ACHN (cell line): ENCODE measurements at places on chromosomes 3 and 15.

DNA sequence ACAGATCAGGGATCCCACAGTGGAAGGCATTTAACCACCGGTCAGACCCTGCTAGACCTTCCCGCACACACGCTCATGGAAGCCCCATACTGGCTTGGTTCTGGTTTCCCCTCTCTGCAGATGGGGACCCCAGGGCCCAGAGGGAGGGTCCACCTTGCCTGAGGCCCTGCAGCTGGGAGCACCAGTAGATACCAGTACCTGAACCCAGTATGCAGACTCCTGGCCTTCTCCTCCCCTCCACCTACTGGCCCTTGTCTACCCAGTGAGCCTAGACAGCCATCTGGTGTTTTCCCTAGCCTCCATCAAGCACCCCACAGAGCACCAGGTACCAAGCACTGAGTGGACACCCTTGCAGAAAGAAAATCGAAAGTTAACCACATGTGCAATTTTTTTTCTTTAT is 65.1 kb downstream of the MEGF11 start:
- DNase-seq: no peak

DNA sequence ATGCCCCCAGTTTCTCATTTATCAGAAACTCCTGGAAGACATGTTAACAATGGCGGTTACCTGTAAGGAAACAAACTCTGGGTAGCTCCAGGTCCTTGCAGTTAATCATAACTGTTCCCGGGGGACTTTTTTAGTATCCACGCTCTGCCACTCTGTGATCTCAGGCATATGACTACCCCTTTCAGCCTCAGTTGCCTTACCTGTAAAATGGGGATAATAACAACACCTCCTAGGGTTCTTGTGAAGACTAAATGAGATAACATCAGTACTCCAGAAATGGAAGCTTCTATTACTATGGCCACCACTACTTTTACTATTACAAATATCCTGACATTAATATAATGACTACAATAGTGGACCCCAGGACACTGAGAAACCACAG is 7.1 kb upstream of the FLNB start:
- no peak for DNase-seq

GRCh38 chr15:85534031-85534430 is 153.6 kb downstream of the AKAP13 start:
- DNase-seq: no peak

GRCh38 chr3:183291497-183292031 is 38.5 kb downstream of the B3GNT5 start:
- no peak for DNase-seq
